Activated CD4-positive, CD25-positive, alpha-beta regulatory T cell treated with anti-CD3 and anti-CD28 coated beads, Interleukin-2, amount 50 U/mL, for 16 hours (primary cell): ENCODE measurements at places on chromosomes 13 and 19.
A peak's percentile ranks its signal among the peaks of the same experiment; 100 is the strongest.

GRCh38 chr19:2719920-2720776, 1.0 kb downstream of the DIRAS1 start:
- no peak for DNase-seq

DNA sequence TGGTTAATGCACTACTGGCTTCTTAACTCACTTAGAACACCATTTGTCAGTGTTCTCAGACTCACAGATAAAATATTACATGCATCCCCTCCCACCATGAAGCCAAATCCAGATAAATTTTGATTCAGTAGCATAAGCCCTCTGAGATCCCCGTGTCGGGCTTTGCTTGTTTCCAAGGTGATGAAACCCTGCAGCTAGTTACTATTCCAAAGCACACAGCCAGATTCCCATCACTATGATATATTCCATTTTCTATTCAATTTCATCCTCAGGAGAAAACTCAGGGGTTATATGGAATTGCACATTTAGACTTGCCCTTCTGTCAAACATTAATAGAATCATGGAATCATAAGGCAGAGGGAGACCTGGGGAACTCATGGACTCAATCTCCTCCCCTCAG, 9.4 kb upstream of the FAM124A start:
- DNase-seq, result no peak

- no peak for DNase-seq
Measured at GRCh38 chr19:6740589-6741343, 1.3 kb downstream of the TRIP10 start.

DNA sequence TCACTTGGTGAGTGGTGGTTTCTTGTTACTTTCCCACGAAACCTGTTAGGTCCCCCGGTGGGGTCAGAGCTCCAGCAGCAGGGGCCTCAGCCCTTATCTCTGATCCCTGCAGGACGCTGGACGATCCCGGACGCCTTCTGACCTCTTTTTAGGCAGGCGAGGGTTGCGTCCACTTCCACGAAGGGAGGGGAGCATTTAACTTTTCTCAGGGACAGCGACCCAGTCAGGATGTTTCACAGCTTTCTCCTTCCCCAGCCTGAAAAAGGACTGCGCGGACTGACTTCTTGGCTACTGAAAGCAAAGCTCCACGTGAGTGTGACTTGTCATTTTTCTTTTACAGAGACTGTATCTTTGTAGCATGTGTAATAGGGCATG, 692 bp downstream of the ZNF234 start:
- DNase-seq, result no peak

DNA sequence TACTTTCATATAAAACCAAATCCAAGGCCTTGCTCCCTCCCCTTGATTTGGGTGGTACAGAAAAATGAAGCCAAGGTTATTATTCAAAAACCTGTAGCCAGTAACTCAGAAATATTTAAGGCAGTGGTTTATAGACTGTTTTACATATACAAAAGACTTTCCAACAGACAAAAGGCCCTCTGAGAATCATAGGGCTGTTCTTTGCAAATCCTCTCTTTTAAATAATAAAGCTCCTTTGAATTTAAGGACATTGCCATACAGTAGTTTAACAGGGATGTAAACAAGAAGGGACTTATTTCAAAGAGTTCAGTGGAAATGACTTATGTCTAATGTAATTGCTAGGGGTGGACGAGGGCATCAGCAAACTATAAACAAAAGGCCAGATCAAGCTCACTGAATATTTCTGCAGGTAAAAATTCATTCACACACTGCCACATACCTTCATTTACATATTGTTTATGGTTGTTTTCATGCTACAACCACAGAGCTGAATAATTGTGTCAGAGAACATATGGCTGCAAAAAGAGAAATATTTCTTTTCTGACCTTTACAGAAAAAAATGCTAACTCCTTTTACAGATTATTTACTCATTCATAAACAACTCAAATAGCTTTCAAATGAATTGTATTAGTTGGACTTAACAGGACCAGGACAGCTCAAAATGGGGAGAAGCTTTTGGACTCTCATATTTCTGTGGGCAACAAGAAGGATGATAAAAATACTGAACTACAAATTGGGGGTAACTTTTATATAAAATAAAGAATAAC, 665.6 kb downstream of the SLITRK1 start:
- no peak for DNase-seq

- no peak for DNase-seq
Measured at GRCh38 chr13:33207615-33207961, 78.0 kb downstream of the STARD13 start.

DNA sequence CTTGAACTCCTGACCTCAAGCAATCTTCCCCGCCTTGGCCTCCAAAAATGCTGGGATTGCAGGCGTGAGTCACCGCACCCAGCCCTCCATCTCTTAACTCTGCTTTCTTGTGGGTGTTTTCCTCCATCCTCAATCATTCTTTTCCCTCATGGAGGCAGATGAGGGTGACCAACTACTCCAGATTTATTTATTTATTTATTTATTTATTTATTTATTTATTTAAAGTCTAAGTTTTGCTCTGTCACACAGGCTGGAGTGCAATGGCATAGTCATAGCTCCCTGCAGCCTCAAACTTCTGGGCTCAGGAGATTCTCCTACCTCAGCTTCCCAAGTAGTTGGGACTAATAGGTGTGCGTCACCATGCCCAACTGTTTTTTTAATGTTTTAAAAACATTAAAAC, 14.9 kb downstream of the VAV1 start:
- no peak for DNase-seq

DNA sequence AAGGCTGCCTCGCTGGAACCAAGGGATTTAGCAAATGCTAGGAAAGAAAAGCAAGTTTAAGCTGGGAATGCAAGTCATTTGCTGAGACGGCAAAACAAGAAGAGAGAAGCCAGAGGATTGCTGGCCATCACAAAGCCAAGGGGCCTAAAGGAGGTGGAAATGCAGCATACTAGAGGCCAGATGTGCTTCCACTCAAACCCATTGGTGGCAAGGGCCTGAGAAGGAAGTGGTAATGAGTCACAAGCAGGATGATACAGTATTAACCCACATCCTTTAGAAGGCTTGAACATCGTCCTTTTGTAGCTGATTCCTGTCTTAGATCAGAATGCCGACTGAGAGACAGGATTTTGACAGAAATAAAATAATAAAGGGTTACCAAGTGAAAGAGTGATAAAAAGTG, 68.2 kb downstream of the ITGBL1 start:
- no peak for DNase-seq

DNA sequence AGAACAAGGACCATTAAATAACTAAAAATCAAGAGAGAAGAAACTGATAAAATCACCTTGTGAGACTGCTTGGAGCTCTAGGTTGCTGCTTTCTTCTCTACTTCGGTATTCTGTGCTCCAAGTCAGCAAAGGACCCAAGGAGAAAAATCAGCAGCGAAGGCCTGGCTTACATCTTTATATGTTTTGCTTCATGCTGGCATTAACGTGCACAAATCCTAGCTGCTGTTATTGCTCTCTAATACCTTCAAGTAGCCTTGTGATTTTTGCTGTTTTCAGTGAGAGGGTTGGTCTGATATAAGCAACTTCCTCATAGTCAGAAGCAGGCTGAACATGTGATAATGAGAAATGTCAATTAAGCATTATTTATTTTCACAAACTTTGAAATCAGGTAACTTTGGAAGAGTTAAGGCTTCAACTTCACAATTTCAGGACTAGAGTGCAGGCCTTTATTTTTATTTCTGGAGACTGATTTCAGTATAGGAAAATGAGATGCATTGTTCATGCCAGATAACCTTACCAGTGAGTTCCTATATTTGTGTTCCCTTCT, 365.1 kb downstream of the SLC7A1 start:
- no peak for DNase-seq

- no peak for DNase-seq
Measured at GRCh38 chr19:55694656-55695491, 19.8 kb downstream of the EPN1 start.

DNA sequence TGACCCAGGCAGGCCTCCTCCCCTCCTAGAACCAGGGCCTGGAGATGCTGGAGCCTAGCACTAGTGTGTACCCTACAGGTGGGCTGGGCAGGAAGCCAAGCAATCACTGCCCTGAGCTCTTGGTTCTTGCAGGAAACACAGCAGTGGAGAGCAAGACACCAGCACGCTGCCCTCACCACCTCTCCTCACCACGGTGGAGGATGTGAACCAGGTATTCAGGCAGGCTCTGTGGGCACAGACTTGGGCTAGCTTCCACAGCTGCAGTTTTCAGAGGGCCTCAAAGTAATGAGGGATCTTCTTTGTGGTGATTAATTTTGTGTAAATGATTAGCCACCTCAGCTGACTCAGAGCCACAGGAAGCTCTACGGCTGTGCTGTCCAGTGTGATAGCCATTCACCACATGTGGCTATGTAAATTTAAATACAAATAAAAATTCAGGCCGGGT, 13.6 kb upstream of the GPI start:
- no peak for DNase-seq

DNA sequence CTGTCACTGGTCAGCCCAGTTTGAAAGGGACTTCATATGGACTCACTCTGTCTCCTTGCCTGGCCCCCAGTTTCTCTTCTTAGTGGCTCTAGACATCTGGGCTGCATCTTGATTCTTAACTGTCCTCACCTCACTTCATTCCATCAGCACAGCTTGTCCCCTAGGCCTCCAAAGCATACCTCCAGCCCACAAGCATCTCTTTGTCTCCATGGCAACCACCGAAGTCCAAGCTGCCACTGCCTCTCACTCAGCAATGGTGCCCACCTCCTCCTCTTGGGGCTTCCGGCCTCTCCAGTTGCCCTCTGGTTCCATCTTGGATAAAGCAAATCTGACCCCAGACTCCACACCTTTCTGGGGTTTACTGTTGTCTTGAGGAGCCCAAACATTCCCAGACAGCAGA, 9.9 kb upstream of the KLHL26 start:
- DNase-seq, result no peak

DNA sequence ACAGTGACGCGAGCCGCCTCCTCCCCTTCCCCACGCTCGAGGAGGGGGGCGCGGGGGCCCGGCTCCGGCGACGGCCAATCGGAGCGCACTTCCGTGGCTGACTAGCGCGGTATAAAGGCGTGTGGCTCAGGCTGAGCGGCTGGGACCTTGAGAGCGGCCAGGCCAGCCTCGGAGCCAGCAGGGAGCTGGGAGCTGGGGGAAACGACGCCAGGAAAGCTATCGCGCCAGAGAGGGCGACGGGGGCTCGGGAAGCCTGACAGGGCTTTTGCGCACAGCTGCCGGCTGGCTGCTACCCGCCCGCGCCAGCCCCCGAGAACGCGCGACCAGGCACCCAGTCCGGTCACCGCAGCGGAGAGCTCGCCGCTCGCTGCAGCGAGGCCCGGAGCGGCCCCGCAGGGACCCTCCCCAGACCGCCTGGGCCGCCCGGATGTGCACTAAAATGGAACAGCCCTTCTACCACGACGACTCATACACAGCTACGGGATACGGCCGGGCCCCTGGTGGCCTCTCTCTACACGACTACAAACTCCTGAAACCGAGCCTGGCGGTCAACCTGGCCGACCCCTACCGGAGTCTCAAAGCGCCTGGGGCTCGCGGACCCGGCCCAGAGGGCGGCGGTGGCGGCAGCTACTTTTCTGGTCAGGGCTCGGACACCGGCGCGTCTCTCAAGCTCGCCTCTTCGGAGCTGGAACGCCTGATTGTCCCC, at the start of gene JUNB:
JUNB (plus strand) TSS at position 142 of the 706 bp plus-strand sequence; CDS start at position 428, 286 bp downstream.
- DNase-seq, result peak; percentile 94

GRCh38 chr13:41332829-41333228, 21.8 kb downstream of the NAA16 start:
- DNase-seq, result no peak

DNA sequence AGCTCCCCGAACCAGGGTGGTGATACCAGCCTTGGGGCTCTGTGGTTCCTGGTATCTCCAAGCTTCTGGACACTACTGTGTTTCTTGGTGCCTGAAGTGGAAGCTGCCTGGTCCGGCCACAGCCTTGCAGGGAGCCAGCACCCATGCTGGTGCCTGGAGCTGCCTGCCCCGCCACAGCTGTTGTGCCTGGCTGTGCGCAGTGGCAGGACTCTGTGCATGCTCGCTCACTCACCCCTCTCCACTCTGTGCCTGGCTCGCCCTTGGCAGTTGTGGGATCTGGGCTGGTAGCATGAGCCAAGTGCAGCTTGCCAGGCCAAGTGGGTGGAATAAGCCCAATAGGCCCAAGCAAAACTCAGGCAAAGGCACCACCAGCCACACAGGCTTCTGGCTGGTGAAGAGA, 1225.3 kb downstream of the SLITRK5 start:
- no peak for DNase-seq

- no peak for DNase-seq
Measured at GRCh38 chr13:94999871-95000270, 287.5 kb upstream of the SOX21 start.

DNA sequence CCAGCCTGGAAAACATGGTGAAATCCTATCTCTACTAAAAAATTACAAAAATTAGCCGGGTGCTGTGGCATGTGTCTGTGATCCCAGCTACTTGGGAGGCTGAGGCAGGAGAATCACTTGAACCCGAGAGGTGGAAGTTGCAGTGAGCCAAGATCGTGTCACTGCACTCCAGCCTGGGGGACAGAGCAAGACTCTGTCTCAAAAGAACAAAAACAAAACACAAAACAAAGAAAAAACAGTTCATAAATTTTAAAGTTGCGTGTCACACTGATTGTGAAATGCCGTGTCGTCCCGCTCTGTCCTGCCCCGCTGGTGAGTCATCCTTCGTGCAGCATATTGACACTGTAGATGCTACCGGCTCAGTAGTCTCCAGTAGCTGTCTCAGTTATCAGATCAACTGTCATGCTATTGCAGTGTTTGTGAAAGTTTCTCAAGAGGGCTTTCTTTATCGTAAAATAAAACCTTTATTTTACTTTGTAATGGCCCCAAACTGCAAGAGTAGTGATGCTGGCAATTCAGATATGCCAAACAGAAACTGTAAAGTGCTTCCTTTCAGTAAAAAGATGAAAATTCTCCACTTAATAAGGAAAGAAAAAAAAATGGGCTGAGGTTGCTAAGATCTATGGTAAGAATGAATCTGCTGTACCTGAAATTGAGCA, 36.4 kb upstream of the IGFL1 start:
- DNase-seq, result no peak

- no peak for DNase-seq
Measured at GRCh38 chr19:28168557-28168956, 1044.4 kb downstream of the UQCRFS1 start.

- no peak for DNase-seq
Measured at GRCh38 chr13:29767006-29767405, 83.4 kb downstream of the UBL3 start.
